ENCODE measurements at places on chromosomes 16 and 17.

GRCh38 chr17:2049333-2050299 lies 5.3 kb upstream of the HIC1 start:
- DNase-seq = peak; percentile 90

GRCh38 chr16:85314512-85314971 lies 202.3 kb upstream of the CIBAR2 start:
- DNase-seq = no peak

DNA sequence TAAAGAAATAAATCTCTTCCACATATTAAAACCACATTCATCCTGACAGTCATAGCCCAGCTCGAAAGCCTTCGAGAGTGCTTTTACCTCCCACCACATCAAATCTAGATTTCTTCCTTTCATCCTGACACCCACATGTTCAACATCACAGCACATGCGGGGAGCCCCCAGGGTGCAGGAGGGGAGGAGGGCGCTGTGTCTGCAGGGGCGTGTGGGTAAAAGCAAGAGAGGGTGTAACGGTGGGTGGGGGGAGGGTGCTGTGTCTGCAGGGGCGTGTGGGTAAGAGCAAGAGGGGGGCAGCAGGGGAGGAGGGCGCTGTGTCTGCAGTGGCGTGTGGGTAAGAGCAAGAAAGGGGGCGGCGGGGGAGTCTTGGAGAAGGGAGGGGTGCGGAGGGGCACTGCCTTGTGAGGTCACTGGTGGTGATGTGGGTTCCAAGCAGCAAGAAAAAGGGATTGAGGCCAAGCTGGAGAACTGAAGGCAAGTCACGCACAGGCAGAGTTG lies 34.7 kb downstream of the ADCY9 start:
- DNase-seq = no peak

DNA sequence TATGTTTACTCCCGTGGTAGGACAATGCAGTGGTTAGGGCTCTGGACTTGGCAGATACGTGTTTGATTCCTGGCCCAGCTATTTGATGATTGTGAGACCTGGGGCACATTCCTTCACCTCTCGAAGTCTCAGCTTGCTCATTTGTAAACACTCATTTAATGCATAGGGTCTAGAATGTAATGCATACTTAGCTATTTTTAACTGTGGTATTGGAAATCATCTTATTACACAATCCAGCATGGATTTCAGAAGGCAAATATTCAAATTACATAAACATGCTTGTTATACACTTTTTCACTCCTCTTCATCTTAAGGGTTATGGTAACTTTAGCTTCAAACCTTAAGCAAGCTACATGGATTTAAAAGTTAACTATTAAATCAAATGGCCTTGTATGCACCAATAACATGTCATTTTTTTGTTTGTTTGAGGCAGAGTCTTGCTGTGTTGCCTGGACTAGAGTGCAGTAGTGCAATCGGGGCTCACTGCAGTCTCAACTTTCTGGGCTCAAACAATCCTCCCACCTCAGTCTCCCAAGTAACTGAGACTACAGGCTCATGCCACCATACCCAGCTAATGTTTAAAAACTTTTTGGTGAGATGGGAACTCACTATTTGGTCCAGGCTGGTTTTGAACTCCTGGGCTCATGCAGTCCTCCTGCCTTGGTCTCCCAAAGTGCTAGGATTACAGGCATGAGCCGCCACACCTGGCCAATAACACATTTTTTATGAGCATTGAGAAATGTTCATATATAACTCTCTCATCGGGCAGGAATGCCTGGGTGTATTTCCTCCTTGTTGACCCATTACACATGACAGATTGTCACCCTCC lies 52.5 kb downstream of the VAT1L start:
- no peak for DNase-seq

DNA sequence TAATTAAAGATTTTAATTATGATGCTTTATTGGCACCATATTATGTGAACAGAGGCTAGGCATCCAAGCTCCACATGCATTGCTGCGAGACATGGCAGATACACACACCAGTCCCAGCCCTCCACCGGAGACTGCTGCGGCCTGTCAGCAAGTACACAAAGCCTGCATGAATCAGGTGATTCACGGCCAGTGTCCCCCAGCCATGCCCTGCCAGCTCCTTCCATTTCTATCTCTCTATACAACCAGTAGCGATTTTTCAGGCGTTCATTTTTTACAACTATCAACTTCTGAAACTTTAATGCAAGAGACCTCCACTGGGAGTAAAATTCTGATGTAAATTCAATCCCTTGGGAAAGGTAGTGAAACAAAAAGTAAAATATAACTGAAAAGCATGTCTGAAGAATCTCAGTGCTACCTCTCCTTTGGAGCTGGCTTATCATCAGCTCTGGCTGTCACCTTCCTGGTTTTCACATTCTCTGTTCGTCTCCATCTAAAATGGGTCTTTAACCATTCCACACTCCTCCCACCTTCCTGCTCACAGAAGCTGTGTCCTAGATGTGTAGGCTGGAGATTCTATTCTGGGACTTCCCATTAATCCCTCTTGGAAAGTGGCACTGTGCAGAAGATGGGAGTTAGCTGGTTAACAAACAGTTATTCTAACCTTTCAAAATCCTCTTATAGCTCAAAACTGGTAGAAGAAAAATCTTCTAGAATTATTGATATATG lies 32.2 kb downstream of the HS3ST3A1 start:
- no peak for DNase-seq

GRCh38 chr16:84976644-84977400 lies 34.5 kb downstream of the ZDHHC7 start:
- no peak for DNase-seq

GRCh38 chr16:27315333-27316037 lies 1.7 kb downstream of the IL4R start:
- DNase-seq = no peak

- no peak for DNase-seq
These were observed 5.1 kb downstream of the SNAI3 start for GRCh38 chr16:88681084-88681680.
